HCEC 1CT (cell line): ENCODE measurements at places on chromosomes 7 and 10.

- DNase-seq: no peak
Observed at GRCh38 chr7:15870347-15870746, 183.9 kb upstream of the MEOX2 start.

DNA sequence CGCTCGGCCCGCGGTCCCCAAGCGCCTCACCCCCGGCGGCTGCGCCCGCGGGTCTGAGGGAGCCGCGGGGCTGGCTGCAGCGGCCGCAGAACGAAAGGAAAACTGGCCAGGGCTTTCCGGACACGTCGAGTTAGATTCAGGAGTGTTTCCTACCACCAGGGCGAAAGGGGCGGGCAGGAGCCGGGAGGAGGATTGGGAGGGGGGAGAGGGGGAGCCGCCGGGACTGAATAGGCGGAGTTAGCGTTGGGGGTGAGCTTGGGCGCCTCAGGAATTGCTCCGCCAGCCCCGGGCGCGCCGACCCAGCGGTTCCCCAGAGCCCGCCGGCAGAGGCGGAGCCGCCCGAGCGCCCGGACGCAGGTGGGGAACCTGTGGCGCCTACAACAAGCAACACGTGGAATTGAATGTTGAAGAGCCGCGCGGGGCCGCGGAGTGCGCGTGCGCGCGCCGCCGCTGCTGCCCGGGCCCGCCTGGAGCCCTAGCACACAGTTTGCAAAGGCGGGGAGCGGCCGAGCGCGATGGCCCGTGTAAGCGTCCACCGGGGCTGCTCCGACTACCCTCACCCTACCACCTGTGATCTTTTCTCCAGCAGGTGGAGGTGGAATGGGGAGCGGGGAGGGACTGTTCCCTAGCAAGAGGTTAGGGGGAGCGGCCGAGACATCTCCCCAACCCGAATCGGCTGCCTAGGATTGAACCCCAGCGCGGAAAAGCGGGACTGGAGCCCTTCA lies at the start of gene CADPS2:
Gene CADPS2, minus strand, starts transcription at position 104 of the 725 bp plus-strand sequence. CDS start 123 bp downstream, outside the sequence.
- peak; percentile 33 for DNase-seq

GRCh38 chr10:45408421-45409319 lies 34.7 kb downstream of the ALOX5 start:
- no peak for DNase-seq

DNA sequence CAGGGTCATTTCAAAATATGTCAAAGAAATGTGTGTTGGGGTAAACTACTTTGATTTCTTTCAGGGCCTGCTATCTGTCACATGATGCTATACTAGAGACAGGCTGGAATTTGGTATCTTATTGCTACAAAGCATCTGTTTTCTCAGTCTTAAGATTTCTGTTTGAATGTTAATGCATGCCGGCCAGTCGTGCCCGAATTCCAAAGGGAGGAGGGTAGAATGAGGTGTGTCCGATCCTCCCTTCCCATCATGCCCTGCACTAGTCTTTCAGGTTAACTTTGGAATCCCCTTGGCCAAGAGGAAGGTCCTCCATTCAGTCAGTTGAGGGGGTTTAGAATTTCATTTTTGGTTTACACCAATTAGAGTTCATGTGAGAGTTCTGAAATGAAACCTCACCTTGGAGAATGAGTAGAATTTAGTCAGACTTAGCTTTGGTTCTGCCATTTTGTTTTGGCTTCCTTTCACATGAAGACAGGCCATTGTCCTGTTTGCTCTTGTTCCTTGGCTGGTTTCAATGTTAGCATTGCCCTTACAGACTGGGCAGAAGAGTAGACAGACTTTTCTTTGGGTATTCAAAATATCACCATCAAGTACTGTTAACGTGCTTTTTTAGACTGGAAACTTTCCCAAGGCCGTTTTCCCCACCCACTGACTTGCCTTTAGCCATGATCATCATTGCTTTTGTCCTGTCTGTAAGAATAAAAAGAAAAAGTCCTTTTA lies 95.8 kb downstream of the CAMK1D start:
- no peak for DNase-seq

- no peak for DNase-seq
Observed at GRCh38 chr10:34635111-34635510, 180.0 kb downstream of the PARD3 start.

- no peak for DNase-seq
Observed at GRCh38 chr7:64612452-64612851, 49.6 kb upstream of the ZNF680 start.

DNA sequence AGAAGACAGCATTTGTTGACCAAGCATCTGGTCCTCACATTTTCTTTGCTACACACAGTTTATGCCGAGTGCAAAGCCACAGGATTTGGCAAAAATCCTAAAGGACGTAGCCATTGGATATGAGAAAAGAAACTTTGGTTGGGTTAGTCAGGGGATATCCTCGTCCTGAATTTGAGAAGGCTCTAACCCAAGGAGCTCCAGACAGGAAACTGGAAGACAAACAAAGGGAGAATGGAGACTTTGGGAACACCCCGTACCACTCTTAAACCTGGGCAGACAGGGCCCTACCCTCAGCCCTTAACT lies 146.6 kb upstream of the FRMD4A start:
- peak; percentile 34 for DNase-seq
